Chondrocyte (in vitro differentiated cells): ENCODE measurements at places on chromosomes 3 and 15. TPM values are rescaled to one million over a fixed set of nuclear protein-coding genes. Genes with fewer than 3 reads are reported as not detected.

GRCh38 chr15:67335534-67336222 lies 81.1 kb downstream of the IQCH start:
- no peak for DNase-seq

DNA sequence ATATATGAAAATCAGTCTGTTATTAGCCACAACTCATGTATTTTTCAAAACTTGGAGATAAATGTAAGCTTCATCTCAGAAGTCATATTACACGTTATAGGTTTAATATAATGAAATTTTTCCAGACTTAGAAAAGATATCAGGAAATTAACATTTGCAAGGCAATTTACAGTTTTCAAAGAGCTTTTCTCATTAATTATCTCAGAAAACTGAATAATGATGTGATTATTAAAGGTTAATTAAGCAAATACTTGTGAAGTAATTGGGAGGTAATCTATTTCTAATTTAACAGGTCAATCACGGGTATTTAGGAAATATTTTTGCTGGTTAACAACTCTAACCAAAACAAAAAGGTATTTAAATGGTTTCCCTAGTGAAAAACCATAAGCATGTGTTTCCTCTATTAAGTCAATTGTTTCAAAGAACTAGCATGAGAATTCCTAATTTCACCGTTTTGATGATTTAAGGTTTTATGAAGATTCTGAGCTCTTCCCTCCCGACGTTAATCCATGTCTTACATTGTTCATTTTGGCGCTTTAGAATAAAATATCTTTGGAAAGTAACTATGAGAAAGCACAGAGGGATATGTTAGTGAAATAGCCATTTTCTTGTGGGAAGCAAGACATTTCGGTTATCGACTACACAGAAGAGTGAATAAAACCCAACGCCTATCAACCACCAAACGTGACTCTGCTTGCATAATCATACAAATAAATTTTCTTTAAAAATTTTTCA lies 1.5 kb upstream of the NEO1 start:
- DNase-seq = no peak

DNA sequence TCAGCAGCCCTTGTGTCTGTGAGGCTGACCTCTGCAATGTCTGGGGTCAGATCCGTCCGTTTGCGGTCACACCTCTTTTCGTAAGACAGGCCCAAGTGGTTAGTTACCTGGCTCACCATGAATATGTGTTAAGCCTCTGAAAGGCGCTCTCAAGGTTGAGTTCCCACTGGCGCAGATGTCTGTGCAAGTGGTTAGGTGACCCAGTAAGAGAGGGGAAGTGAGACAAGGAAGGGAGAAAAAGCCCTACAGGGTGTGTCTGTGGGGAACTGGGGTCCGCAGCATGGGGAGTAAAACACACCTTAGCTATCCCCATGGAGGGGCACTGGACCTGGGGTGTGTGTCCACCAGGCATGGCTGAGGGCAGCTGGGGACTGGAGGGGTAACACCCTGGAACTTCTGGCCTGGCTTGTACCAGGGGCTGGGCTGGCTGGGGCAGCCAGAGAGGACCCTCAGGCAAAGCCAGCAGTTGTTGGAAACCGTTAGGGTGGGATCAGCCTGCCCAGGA lies 391.6 kb upstream of the PROK2 start:
- DNase-seq = no peak

Gene CKMT1B
- not detected in 3 replicates for total RNA-seq
